SJSA1 (cell line): ENCODE measurements at places on chromosomes 11 and 22.

DNA sequence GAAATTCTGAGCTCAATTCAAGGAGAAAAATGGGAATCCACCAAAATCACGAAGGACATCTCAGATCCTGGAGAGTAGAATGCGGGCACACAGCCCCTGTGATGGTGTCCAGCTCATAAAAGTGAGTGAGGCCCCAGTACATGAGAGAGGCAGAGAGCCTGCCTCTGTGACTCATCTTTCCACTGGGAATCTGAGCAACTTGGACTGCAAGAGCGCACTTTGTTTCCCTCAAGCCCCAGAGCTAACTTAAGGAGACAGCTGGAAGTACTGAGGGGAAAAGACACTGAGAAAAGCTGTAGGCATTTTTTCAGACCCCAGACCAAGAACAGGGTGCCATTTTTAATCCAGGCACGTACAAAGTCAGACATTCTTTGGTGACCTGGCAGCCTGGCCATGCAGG is 273.7 kb downstream of the C11orf87 start:
- DNase-seq, result no peak

DNA sequence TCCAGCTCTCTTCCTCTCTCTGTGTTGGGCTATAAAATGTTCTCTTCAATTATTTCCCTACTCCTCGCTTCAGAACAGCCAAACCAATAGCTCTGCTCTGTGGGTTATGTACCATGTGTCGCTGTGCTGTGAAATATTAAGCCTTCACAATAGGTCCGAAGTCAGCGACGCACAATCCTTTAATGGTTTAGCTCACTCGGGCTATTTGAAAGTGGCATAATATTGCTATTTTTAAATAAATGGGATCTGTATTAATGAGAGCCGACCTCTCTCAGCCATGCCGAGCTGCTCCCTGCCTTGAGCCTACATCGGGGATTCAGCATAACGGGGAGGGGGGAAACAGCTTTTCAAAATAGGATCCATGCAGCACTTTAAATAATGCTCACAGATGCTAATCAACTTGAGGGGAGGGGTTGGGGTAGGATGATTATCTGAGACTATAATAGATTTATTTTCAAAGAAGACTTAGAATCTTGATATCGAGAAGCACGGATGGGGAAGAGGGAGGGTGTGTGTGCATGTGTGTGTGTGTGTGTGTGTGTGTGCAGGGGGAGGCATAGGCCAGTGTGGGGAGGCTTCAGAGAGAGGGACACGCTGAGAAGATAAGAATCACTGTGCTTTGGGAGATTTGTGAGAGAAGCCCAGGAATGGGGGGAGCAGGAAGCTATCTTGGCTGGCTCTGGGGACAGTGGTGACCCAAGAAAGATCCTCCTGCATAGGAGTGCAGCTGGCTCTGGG is 271.5 kb downstream of the NXPE2 start:
- DNase-seq, result no peak

DNA sequence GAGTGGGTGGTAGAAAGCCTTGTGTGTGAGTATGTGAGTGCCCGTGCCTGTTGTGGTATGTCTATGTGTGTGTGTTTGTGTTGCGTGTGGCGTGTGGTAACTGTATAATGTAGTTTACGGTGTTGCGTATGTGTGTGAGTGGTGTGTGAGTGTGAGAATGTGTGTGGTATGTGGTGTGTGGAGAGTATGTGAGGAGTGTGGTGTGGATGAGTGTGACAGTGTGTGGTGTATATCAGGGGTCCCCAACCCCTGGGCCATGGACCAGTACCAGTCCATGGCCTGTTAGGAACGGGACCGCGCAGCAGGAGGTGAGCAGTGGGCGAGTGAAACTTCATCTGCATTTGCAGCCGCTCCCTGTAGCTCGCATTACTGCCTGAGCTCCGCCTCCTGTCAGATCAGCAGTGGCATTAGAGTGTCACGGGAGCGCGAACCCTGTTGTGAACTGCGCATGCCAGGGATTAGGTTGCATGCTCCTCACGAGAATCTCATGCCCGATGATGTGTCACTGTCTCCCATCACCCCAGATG is 5.7 kb downstream of the UPK3A start:
- DNase-seq, result peak; percentile 58

DNA sequence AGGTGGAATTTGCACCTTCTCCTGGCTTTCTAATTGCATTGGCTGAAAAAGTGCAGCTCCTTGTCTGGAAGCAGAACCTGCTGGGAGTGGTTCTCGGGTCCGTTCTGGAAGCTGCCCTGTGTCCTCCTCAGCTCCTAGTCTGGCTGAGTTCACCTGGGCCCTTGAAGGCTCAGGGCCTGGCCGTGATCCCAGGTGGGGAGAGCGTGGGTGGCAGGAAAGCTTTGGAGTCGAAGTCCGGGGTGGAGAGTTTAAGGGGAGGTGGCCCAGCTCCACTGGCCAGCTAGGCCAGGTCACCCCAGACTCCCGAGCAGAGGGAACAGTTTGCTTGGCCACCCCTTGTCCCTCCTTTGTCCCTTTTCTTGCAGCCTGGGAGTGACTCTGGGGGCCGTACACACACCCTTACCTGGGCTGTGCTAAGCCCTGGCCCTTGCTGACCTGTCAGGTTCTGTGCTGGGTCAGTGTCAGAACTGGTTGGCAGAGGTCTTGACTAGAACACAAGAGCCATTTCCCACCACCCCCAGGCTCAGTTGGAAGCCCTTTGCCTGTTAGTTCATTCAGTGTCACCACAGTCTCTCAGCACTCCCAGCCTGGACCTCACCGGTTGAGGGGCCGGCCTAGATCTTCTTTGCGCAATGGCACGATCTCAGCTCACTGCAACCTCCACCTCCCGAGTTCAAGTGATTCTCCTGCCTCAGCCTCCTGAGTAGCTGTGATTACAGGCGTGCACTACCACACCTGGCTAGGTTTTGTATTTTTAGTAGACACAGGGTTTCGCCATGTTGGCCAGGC is 37.3 kb downstream of the LRP5 start:
- no peak for DNase-seq

DNA sequence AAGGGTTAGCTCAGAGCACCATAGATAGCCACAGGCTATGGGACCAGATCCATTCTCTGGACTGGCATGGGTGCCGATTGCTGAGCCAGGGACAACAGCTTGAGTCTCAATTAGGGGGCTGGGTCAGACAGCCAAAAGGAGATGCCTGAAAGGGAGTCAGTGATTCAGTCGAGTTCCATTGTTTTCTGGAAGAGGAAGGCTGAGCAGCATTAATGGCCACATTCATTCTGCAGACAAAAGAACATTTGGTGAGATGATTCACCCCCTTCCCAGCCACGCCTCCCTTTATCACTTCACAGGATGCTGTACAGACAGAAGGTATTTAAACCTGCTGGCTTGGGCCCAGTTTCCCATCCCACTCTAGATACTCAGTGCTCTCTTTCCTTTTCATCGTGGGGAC is 131.9 kb downstream of the ADAMTS15 start:
- peak; percentile 75 for DNase-seq

DNA sequence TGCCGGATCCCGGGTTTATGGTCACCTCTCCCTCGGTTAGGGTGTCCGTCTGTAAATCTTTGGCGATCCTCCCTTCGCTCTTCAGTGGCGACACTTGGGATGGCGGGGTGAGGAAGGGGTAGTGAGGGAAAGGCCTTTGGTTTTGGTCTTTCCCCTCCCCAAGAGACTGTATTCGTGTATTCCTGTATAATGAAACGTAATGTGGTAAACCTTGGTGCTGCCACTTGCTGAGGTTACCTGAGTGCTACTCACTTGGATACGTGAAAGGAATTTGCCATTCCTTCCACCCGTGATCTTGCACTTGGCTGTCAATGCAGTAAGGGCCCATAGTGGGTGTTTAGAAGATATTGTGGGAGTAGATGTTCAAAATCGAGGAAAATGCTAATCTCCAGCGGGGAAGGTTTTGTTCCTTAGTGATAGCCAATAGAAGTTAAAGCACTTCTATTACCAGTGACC is 578 bp upstream of the NUP160 start:
- no peak for DNase-seq

GRCh38 chr22:43850529-43850928 is 11.8 kb downstream of the SULT4A1 start:
- DNase-seq, result no peak

DNA sequence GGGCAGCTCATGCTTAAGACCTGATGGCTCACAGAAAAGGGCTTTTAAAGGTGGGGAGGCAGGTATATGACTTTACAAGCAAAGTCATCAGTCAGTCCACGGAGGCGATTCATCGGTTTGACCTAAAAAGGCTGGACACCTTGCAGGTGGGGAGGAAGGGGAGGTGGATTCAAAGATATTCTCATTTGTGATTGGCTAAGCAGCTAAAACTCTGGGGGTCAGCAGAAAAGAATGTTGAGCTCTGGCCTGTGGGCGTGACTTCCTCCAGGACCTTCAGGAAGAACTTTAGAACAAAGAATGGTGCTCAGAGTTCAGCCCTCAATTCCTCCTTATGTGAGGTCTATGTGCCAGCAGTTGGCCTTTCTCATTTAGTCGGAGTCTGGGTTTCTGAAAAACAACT is 78.3 kb upstream of the LMO1 start:
- DNase-seq, result no peak

GRCh38 chr11:31809857-31810778 is 1.0 kb downstream of the PAX6 start:
- peak; percentile 51 for DNase-seq

- DNase-seq, result no peak
Measured at GRCh38 chr22:22882033-22882717, 5.4 kb upstream of the IGLL5 start.

- DNase-seq, result no peak
Measured at GRCh38 chr22:25572708-25573171, 8.3 kb downstream of the GRK3 start.

DNA sequence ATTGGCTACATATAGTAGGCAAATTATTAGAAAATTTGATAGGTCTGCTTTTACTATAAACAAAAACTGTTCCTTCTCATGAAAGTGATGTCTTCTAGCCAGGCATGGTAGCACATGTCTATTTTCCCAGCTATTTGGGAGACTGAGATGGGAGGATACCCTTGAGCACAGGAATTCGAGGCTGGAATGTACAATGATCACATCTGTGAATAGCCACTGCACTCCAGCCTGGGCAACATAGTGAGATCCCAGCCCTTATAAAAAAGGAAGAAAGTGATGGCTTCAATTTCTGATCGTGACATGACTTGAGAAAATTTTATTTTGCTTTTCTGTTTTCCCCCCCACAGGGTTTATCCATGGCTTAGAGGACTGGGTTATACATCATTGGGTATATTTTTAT is 19.5 kb upstream of the B3GNT6 start:
- no peak for DNase-seq

GRCh38 chr11:26142891-26143290 is 189.0 kb upstream of the ANO3 start:
- DNase-seq, result no peak

DNA sequence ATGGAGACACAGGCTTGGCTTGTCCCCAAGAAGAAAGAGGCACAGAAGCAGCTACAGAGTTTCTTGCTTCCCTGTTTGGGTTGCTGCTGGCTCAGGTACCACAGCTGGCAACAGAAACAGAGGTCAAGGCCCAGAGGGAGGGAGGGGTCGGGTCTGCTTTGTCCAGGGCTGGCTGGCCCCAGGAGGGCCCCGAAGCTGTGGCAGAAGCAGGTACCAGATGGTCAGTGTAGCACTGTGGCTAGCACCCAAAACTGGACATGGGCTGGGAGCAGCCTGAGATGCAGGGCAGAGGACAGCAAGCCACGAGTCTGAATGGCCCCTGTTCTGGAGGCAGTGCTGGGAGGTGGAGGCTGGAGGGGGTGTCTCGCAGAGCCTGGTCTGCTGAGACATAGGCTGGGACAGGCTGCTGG is 52.3 kb upstream of the CCDC188 start:
- DNase-seq, result no peak

- DNase-seq, result no peak
Measured at GRCh38 chr11:12403122-12403996, 26.0 kb downstream of the PARVA start.

DNA sequence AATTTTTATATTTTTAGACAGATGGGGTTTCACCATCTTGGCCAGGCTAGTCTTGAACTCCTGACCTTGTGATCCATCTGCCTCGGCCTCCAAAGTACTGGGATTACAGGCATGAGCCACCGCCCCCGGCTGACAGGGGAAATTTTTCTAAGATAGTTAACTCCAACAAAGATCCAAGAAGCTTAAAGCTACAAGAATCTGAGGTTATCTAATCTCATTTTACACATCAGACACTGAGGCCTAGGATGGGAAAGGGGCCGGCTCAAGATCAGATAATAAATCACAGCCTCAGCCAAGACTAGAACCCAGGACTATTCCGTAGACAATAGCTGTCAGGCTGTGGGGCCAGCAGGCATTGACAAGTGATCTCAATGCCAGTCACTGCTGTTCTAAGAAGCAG is 94.0 kb downstream of the AMBRA1 start:
- no peak for DNase-seq

DNA sequence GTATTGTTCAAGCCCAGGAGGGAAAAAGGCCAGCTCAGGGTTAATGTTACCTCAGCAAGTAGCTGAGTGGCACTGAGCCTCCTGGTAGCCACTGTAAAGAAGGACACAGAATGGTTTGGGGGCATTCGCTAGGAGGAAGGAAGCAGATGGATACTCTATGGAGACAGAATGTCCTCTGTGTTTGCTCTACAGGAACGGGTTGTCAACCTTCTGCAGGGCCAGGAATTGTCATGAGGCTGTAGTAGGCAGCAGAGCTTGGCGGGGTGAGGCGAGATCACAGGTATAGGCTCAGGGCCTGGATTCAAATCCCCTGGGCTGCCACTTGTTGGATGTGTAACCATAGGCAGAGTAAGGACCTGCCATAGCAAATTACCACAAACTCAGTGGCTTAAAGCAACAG is 3.0 kb upstream of the LRRC75B start:
- DNase-seq, result no peak

- DNase-seq, result no peak
Measured at GRCh38 chr11:129331217-129331616, 44.4 kb upstream of the BARX2 start.

GRCh38 chr11:120667281-120667680 is 155.7 kb downstream of the GRIK4 start:
- DNase-seq, result no peak

DNA sequence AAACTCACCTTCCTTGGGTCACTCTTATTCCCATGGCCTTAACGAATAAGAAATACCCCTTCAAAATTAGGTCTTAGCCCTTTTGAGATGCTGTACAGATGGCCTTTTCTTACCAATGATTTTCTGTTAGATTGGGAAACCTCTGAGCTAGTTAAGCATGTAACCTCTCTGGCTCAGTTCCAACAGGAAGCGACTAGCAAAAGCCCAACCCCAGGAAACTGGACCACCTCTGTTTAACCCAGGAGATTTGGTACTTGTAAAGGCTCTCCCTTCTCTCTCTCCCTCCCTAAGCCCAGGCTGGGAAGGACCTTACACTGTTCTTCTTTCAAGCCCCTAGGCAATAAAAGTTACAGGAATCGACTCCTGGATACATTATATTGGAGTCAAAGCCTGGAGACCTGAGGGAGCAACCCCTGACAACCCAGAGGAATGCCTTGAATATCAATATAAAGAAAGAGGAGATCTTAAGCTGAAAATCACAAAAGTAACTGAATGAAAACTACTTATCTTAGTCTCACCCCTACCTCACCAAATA is 11.7 kb downstream of the APIP start:
- DNase-seq, result no peak

GRCh38 chr22:22848364-22848866 is 39.2 kb upstream of the IGLL5 start:
- peak; percentile 54 for DNase-seq
